ENCODE measurements at places on chromosomes 5 and 9.

DNA sequence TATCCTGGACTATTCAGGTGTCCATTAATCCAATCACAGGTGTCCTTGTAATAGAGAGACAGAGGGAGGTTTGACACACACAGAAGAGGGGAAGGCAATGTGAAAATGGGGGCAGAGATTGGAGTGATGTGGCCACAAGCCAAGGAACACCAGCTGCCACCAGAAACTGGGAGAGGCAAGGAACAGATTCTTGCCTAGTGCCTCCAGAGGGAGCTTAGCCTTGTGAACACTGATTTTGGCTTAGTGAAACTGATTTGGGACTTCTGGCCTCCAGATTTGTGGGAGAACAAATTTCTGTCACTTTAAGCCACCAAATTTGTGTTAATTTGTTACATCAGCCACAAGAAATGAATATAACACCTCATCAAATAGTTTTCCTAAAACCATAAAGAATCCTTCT is 416.2 kb downstream of the ENC1 start:
- no peak for DNase-seq

- DNase-seq = peak; percentile 48
Observed at GRCh38 chr5:150153957-150154617, 1.6 kb downstream of the PDGFRB start.

DNA sequence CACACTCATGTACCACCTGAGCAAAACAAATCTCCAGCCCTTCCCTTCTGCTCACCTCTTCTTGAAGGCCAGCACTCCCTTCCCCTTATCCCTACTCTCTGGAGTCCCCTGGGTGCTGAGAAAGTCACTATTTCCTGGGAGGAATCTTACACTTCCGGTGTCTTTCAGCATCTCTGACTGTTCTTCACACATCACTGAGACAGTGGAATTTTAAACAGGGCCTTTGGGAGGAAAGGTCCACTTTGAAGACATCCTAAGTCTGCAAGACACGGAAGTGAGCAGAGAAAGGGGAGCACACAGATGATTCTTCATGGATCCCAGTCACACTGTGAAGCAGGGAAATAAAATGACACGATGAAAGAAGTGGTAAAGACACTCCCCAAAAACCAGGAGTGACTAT is 25.6 kb downstream of the FRMD3 start:
- no peak for DNase-seq

GRCh38 chr9:114696814-114697544 is 15.0 kb upstream of the TEX48 start:
- no peak for DNase-seq

DNA sequence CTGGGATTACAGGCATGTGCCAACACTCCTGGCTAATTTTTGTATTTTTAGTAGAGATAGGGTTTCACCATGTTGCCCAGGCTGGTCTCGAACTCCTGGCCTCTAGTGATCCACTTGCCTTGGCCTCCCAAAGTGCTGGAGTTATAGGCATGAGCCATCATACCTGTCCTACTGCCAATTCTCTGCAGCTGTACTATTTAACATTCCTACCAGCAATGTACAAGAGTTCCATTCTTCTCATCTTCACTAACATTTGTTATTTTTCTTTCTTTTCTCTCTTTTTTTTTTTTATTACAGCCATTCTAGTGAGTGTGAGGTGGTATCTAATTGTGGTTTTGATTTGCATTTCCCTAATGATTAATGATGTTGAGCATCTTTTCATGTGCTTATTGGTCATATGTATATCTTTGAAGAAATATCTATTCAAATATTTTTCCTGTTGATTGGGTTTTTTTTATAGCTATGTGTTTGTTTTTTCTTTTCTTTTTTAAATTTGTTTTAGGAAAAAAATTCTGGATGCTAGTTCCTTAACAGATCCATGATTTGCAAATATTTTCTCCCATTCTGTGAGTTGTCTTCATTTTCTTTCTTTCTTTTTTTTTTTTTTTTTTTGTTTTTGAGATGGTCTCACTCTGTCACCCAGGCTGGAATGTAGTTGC is 17.4 kb downstream of the ANKHD1 start:
- no peak for DNase-seq

- no peak for DNase-seq
Observed at GRCh38 chr5:141713616-141714309, 31.7 kb upstream of the ARAP3 start.

GRCh38 chr5:56589481-56589860 is 225.9 kb upstream of the MAP3K1 start:
- no peak for DNase-seq

DNA sequence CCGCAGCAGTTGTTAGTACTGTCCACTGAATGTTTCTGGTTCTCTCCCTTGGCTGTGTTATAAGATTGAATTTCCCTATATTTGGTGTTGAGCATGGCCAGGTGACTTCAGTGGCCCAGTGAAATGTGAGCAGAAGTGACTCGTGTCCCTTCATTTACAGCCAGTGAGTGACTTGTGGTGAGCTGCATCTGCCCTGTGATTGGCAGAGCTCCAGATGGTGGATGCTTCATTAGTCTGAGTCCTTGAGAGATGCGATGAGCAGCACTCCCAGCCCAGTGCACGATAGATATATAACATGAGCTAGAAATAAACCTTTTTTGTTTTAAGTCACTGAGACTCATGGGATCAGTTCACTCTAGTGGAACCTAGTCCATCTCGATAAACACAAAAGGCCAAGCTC is 19.3 kb downstream of the PCSK5 start:
- no peak for DNase-seq

- peak; percentile 39 for DNase-seq
Observed at GRCh38 chr5:141567513-141568117, 51.2 kb downstream of the DIAPH1 start.

- DNase-seq = no peak
Observed at GRCh38 chr5:19496056-19496455, 491.9 kb downstream of the CDH18 start.

DNA sequence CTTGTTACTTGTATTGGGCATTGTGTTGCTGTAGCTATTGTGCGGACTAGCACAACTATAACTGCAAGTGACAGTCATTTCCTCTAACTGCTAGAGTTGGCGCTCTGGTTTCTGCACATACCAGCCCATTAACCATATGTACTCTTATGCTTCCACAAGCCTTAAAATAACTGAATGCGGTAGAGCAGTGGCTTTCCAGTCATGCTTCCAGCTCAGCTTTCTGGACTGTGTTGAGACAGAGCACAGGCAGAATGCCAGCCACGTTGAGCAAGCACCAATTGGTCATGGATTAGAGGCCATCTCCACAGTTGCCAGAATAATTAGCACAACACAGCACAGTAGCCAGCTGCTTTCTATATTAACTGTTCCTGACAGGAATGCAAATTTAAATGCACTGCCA is 12.2 kb downstream of the INVS start:
- no peak for DNase-seq
